ENCODE measurements at places on chromosomes 7 and 10.

DNA sequence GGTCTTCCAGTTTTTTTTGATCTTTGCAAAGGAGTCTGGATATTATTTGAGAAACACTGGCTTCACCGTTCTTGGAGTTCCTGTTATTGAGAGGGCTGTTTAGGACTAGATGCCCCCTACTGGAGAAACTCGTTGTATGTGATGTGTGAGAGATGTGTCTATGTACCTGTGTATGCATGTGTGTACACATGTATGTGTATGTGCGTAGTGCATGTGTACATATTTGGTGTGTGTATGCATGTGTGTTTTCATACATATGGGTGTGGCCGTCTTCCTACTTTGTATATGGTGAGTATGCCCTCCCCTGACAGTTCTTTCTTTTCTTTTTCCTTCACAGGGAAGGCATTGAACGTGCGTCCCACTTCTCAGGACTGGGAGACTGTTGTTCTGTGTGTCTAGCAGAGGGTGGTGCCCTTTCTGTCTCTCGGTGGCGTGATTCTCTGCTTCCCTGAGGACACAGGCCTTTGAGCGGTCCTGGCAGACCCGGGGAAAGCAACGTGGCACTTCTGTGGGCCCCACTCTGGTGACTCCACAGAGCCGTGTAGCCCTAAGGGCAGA, 3.0 kb upstream of the CALHM3 start:
- peak; percentile 86 for DNase-seq

- DNase-seq, result peak; percentile 94
These were observed 255.7 kb upstream of the MKLN1 start for GRCh38 chr7:131071786-131072504.

- DNase-seq, result no peak
These were observed 97.0 kb upstream of the PPIF start for GRCh38 chr10:79250259-79250658.

DNA sequence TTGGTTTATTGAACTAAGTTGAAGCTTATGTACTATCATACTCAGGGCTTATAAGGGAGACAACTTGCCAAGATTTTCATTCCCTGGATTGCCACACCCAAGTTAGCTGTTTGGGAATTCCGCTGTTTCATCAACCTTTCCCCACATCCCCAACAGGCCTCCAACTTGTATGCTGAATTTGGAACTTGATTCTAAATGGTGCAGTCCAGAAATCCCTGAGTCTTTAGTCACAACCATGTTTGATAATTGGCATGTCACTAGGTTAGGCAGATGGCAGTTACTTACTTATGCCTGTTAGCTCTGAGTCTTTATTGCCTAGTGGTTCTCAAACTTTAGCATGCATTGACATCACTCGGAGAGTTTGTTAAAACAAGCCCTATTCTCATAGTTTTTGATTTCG, 135.4 kb upstream of the PRPS1L1 start:
- DNase-seq, result no peak

GRCh38 chr10:132369636-132370185, 27.3 kb upstream of the PWWP2B start:
- no peak for DNase-seq

GRCh38 chr7:91731976-91732375, 148.5 kb downstream of the MTERF1 start:
- no peak for DNase-seq

DNA sequence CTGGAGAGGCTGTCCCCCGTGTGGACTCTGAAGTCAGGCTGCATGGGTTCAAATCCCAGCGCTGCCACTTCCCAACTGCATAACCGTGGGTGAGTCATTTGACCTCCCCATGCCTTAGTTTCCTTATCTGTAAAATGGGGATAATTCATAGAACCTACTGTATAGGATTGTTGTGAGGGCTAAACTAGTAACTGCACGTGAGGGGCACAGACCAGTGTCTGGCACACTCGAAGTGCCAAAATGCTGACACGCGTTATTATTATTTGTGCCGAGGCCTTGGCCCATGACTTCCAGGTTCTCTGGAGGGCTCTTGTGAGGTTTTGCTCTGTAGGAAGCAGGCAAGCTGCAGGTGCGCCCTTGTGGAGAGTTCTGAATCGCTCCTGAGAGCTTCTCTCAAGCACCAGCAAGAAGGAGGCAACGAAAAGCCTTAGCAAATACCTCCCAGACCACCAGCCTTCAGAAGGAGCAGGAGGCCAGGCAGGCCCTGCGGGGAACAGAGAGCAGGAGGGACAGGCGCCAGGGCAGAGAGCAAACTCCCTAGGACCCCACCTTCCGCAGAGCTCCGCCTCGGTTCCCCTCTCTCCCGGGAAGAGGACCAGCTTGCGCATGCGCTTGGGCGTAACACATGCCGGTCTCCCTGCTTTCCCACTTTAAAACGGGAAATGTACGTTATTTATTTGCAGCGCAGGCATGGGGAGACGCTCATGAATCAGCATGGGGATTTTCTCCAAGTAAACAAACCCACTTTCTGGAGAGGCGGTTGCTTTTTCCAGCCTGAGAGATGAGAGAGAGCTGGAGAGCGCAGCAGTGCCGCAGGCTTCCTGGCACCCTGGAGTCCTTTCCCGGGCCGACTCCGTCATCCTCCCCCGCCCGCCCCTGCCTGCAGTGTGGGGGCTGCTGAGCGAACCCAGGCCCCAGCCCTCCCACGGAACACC, 39.6 kb downstream of the SORCS3 start:
- DNase-seq, result peak; percentile 2

GRCh38 chr10:79127151-79127961, 58.6 kb downstream of the ZMIZ1 start:
- peak; percentile 87 for DNase-seq

DNA sequence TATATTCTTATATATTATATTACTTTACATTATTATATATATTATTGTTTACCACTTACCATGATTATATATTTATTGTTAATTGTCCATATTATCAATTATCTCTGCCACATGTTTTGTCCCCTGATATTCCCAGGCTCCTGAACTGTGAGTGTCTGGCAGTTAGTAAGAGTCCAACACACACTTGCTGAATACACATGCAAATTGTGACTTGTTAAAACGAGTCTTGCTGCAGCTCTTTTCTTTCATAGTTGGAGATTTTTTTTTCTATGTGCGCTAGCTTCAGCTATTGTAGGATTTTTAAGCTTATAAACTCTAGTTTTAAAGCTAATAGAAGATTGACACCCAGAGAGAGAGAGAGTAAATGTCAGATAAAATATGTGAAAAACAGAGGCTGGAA, 207.8 kb upstream of the FAM3C start:
- no peak for DNase-seq

GRCh38 chr7:108193594-108194498, 63.7 kb upstream of the LAMB4 start:
- no peak for DNase-seq

DNA sequence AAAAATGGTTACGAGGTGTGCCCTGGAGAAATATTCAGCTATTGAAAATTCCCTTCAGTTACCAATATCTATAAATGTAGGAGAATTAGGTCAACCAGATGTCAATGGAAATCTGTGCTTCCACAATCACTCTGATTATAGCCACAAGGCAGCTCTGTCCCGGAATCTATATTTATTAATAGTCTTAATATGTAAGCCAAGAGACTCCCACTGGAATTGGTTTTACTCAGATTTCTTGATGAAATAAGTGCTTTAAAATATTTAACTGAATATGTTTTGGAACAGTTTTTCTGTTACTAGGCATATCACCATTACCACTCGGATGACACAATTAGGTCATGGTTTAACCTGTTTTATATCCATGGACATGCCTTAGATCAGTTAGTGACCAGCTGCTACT, 169.6 kb downstream of the POM121L12 start:
- DNase-seq, result no peak

DNA sequence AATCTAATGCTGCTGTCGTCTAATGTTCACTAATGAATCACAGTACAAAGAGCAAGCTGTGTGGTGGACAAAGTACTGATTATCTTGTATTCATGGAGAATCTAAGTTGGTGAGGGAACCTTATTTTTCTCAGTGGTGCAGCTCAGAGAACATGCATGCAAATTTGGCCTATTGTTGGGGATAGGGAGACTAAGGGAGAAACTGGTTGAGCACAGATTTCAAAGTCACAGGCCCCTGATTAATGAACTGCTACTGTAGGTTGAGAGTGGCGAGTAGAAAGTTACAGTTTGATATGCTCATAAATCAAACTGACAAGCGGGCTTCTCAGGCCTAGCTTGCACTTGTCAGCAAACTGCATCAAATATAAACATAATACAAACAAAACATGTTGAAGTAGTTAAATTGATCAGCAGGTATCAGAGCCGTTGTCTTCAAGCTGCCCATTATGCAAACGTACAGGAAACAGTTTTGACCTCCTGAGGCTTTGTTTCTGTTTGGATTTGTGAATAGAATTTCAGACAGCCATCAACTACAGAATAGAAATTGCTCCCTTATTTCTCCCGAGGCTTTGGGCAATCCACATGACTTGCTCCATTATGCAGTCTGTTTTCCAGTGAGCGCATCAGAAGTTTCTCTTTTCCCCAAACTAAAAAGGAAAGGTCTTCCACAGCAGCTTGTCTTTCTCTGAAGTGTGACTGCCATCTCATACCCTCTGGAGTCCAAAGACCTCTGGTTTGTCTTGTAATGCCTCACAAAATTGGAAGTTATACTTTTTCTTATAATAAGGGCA, 215.8 kb downstream of the FOXP2 start:
- DNase-seq, result no peak

- DNase-seq, result no peak
These were observed 878.2 kb upstream of the MBL2 start for GRCh38 chr10:53650794-53651193.

DNA sequence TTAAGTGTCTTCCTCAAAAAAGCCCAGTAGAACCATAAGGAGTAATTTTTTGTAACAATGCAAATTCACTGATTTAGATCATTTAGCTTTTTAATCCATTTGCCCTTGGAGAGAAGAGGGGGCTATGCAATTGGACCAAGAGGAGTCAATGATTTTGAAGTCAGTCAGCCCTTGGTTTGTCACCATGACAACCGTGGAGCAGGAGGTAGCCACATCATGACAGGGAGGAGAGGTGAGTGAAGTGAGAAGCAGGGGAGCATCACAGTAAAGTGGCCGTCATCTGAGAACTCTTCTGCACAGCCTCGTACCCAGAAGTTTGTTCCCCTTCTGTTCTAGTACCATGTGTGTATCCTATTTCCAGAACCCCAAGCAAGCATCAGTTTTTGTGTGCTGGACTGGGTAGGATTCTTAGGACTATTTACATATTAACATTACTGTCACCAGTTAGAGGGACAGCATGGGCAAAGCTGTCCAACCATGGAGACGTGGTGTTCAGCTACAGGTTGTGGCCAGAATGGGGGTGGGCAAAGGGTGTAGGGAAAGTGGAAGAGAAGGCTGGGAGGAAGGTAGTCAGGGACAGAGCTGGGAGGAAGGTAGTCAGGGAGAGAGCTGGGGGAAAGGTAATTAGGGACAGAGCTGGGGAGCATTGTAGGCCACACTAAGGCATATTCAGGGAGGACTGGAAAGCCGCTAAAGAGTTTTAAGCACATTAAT, 13.1 kb downstream of the UBE3C start:
- no peak for DNase-seq

- no peak for DNase-seq
These were observed 590.2 kb downstream of the SH2D4B start for GRCh38 chr10:81127931-81128330.

DNA sequence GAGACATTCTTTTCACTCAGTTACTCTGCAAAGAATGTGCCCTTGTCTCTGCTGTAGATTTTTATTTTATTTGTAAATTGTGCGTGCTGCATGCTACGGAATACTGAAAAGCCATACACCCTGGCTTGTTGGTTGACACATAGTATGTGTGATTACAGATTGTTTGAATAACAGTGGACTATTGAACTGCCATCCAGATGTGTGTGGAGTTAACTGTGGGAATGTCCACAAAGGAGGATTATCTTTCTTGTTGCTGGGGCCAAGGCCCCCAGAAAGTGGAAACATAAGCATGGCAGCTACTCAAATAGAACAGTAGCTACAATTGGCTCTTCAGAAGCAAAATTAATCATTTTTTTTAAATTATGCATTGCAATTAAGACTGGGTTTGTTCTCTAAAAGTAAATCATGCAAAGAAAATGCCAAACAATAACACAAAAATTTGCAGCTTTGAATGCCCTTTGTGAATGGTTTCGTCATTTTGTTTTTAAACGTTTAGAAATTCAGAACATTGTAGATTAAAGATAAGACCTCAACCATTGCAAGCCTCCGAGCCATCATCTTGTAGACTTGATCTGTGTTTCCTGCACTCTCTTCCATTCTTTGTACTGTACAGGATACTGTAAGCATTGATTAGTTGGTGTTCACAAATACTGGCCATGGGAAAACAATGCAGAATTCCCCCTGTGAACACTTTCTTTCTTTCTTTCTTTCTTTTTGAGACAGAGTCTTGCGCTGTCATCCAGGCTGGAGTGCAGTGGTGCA, 210.3 kb upstream of the TCF7L2 start:
- DNase-seq, result no peak

GRCh38 chr7:94127026-94127425, 122.9 kb upstream of the BET1 start:
- peak; percentile 63 for DNase-seq

DNA sequence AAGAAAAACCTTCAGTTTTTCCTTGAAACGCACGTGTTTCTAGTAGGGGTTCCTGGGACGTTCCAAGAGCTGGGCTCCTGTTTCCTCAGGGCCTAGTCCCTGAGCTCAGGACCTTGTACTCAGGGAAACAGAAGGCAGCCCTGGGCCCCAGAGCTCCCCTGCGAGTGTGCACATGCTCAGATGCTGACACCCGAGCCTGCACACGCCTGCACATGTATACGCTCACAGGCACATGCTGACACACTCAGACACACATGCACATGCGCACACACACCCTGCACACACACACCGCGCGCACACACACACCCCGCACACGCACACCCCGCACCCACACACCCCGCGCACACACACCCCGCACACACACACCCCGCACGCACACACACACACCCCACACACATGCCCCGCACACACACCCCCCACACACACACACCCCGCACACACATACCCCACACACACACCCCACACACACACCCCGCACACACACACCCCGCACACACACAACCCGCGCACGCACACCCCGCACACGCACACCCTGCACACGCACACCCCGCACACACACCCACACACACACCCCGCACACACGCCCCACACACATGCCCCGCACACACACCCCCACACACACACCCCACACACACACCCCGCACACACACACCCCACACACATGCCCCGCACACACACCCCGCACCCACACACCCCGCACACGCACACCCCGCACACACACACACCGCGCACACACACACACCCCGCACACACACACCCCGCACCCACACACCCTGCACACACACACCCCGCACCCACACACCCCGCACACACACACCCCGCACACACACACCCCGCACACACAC, 52.2 kb downstream of the CALML3 start:
- no peak for DNase-seq

GRCh38 chr7:157555944-157556641, 219.3 kb downstream of the DNAJB6 start:
- DNase-seq, result no peak

DNA sequence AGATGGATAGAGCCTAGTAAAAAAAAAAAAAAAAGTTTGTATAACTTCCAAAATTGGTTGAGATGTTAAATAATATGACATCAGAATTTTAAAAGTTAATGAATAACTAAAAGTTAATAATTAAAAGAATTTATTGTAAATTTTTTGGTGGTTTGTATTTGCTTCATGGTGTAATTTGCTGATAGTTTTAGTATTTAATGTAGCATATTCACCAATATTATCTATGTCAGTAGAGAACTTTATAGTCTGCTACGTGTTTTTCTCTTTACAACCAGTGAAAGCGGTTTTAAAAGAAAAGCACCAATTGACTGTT, 51.8 kb upstream of the STEAP4 start:
- no peak for DNase-seq

GRCh38 chr7:83738291-83738835, 89.4 kb upstream of the SEMA3E start:
- DNase-seq, result no peak

GRCh38 chr10:126478546-126478945, 90.3 kb upstream of the ADAM12 start:
- DNase-seq, result no peak

Measured in fibroblast of mammary gland (primary cell).